ENCODE measurements at places on chromosomes 4 and X. TPM values are rescaled to one million over a fixed set of nuclear protein-coding genes. Genes with fewer than 3 reads are reported as not detected.
A peak's percentile ranks its signal among the peaks of the same experiment; 100 is the strongest.

- no peaks in the 10 kb centered on the region for H3K36me3 ChIP-seq
- no peak overlapping the region for H3K27ac ChIP-seq
- no peak for DNase-seq
- H3K4me3 ChIP-seq, result no peak overlapping the region
- H3K27me3 ChIP-seq, result no peaks in the 10 kb centered on the region
Measured at GRCh38 chr4:130071746-130072145, 975.8 kb downstream of the C4orf33 start.

DNA sequence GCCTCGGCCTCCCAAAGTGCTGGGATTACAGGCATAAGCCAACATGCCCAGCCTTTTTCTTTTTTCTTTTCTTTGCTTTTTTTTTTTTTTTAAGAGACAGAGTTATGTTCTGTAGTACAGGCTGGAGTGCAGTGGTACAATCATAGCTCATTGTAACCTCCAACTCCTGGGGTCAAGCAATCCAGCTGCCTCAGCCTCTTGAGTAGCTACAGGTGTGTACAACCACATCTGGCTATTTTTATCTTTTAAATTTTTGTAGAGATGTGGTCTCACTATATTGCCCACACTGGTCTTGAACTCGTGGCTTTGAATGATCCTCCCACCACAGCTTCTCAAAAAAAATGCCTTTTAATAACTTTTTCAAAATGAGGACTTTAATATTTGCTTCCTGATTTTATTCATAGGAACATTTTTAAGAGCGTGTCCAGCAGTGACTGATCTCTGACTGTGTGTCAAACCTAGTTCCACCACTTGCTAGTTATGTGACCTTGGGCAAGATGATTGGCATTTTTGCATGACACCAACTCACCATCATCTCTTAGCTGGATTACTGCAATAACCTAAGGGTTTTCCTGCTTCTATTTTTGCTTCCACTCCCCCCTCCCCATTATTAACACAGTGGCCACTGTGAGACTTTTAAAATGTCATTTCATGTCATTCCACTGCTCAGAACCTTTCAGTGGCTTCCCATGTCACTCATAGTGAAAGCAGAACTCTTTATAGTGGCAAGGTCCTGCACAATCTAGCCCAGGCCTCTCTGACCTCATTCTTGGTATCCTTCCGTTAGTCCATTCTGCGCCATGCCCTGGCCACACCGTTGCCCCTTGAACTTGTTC, 4.5 kb upstream of the TNIP3 start:
- peak overlapping the region; percentile 40 for H3K27ac ChIP-seq
- no peak overlapping the region for H3K4me3 ChIP-seq
- no peak for DNase-seq
- no peaks in the 10 kb centered on the region for H3K27me3 ChIP-seq

DNA sequence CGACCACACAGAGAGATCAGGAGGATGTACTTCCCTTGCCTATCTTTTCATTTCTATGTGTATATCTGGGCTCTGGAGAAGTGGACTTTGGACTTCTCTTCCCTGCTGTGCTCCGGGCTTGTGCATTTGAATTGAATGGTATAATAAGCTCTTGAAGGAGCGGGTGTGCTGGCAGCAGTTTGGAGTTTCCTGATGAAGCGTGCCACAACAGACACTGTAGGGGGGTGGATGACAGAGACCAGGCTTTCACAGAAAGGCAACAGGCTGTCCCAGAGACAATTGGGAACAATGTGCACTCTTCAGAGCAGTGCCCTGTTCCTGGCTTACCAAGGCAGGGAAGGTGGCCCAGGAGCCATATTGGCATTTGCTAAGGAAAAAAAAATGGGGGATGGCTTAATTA, 170.1 kb downstream of the FRMPD4 start:
- no peaks in the 10 kb centered on the region for H3K36me3 ChIP-seq
- H3K4me1 ChIP-seq, result no peaks in the 10 kb centered on the region
- H3K27ac ChIP-seq, result no peak overlapping the region

DNA sequence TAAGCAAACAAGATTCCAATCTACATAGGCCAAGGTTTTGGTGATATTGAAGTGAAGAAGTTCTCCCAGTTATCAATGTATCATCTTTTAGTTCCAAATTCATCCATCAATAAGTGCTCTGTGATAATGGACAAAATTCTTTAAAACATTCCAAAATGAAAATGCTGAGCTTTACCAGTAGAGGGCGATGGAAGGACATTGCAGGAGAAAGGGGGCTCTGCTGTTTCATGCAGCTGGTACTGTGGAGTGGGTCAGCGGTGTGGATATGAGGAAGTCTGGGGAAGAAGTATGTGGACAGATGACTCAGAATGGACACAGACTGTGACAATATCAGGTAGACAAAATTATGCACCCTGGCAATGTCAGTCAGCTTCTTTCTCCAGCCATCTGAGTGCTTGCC, 46.6 kb upstream of the HS6ST2 start:
- H3K4me1 ChIP-seq, result no peaks in the 10 kb centered on the region
- H3K27ac ChIP-seq, result peak overlapping the region; percentile 56
- no peaks in the 10 kb centered on the region for H3K27me3 ChIP-seq
- no peak for DNase-seq
- no peak overlapping the region for H3K4me3 ChIP-seq
- no peaks in the 10 kb centered on the region for H3K36me3 ChIP-seq

DNA sequence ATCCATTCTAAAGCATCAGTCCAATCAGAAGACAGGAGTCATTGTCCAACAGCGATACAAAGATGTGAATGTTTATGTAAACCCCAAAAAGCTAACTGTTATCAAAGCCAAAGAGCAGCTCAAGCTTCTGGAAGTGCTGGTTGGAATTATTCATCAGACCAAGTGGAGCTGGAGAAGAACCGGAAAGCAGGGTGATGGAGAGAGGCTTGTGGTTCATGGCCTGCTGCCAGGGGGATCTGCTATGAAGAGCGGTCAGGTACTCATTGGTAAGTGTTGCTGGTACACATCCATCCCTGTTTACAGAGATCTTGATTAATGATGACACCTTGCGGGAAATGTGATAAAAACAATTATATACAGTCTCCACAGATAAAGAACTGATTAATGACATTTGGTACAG, 11.0 kb downstream of the INTU start:
- no peaks in the 10 kb centered on the region for H3K36me3 ChIP-seq
- no peak for DNase-seq
- H3K27me3 ChIP-seq, result peaks cover 15% of the 10 kb centered on the region
- H3K4me3 ChIP-seq, result no peak overlapping the region

DNA sequence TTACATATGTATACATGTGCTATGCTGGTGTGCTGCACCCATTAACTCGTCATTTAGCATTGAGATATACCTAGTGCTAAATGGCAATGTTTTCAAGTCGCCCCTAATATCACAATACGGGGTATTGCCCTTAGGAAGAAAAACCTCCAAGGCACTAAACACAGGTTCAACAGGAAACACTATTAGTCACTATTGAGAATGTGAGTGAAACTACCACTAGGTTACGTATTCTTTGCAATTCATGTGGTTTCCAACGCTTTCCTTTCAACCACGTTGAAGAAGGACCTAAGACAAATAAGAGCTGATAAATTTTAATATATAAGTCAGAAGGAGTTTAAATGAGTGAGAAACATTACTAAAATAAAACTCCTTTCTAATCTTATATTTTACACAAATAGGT, 134.7 kb upstream of the SPANXN4 start:
- no peak overlapping the region for H3K4me3 ChIP-seq
- no peaks in the 10 kb centered on the region for H3K4me1 ChIP-seq
- H3K27ac ChIP-seq, result no peak overlapping the region
- H3K27me3 ChIP-seq, result no peaks in the 10 kb centered on the region
- H3K36me3 ChIP-seq, result no peaks in the 10 kb centered on the region

DNA sequence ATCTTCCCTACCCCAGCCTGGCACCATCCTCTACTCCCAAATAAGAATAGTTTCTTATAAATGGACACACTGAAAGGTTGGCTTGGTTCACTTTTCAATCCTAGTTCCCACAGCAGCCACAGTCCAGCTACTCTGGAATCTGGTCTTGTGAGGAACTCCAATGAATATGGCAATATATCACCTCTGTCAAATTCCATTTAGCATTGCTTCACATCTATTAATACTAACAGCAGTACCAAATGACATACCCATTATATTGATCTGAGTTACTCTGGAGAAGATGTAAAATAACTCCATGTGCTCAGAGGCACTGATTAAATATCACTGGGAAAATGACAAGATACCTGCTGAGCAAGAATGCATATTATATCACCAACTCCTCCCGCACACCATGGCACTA, 8.6 kb downstream of the OPHN1 start:
- no peaks in the 10 kb centered on the region for H3K36me3 ChIP-seq
- H3K27me3 ChIP-seq, result peaks cover 4% of the 10 kb centered on the region
- H3K4me1 ChIP-seq, result no peaks in the 10 kb centered on the region
- H3K4me3 ChIP-seq, result no peak overlapping the region

- no peak for DNase-seq
- no peak overlapping the region for H3K4me3 ChIP-seq
- H3K27ac ChIP-seq, result no peak overlapping the region
- no peaks in the 10 kb centered on the region for H3K27me3 ChIP-seq
Measured at GRCh38 chr4:142474398-142475087, 371.6 kb downstream of the INPP4B start.

GRCh38 chrX:15391850-15392249, 7.6 kb upstream of the VEGFD start:
- no peaks in the 10 kb centered on the region for H3K36me3 ChIP-seq
- no peak overlapping the region for H3K27ac ChIP-seq
- no peaks in the 10 kb centered on the region for H3K4me1 ChIP-seq
- DNase-seq, result no peak

- no peaks in the 10 kb centered on the region for H3K36me3 ChIP-seq
- DNase-seq, result no peak
- no peaks in the 10 kb centered on the region for H3K27me3 ChIP-seq
- no peak overlapping the region for H3K4me3 ChIP-seq
- H3K4me1 ChIP-seq, result no peaks in the 10 kb centered on the region
Measured at GRCh38 chr4:119729835-119730670, 101.4 kb upstream of the PDE5A start.

DNA sequence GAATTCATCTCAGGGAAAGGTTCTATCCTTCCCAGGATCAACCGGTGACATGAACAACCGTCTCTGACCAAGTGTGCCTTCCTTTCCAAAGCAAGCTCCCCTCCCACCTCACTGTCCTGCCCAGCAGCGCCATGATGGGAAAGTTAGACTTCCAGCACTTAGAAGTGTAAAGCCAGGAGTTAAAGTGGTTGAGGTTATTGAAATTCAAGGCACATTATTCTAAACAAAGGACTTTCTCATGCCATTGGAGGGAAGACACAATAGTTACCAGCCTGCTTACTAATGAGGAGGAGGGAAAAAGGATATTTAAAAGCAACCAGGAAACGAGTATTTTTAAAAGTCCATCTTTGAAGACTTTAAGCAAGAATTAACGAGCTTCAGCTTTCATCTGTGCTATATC, 96.8 kb downstream of the NSUN7 start:
- peaks cover 40% of the 10 kb centered on the region for H3K27me3 ChIP-seq
- no peaks in the 10 kb centered on the region for H3K4me1 ChIP-seq
- H3K27ac ChIP-seq, result no peak overlapping the region
- H3K4me3 ChIP-seq, result no peak overlapping the region
- no peak for DNase-seq

- peaks cover 5% of the 10 kb centered on the region for H3K4me1 ChIP-seq
- no peaks in the 10 kb centered on the region for H3K36me3 ChIP-seq
- H3K27ac ChIP-seq, result no peak overlapping the region
- no peak for DNase-seq
- no peak overlapping the region for H3K4me3 ChIP-seq
Measured at GRCh38 chrX:150766351-150767044, 73.3 kb downstream of the MTMR1 start.

DNA sequence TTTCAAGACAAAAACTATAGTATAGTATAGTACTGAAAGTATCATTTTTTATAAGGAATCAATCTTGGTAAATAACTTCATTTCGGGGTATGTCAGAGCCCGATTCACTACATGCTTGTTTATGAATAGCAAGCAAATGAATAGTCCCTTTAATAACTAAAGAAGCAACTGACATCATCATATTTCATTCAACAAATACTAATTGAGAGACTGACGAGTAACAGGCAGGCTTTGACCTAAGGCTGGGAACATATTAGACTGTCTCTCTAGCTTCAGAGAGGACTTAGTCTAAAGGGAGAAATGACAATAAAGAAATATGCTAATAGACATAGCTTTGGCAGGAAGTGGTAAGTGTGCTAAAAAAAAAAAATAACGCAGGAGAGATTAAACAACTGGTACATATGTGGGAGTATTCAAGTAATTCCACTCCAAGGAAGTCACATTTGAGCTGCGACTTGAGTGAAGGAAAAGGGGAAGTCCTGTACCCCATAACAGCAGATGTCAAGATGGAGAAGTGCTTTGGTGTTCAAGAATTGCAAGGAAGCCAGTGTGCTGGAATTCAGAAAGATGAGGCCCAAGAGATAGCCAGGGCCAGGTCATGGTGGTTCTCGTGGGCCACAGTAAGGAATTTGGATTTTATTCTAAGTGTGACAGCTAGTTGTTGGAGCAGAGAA, 284.9 kb downstream of the FBXO8 start:
- H3K4me1 ChIP-seq, result no peaks in the 10 kb centered on the region
- no peaks in the 10 kb centered on the region for H3K36me3 ChIP-seq
- no peaks in the 10 kb centered on the region for H3K27me3 ChIP-seq
- no peak overlapping the region for H3K4me3 ChIP-seq

DNA sequence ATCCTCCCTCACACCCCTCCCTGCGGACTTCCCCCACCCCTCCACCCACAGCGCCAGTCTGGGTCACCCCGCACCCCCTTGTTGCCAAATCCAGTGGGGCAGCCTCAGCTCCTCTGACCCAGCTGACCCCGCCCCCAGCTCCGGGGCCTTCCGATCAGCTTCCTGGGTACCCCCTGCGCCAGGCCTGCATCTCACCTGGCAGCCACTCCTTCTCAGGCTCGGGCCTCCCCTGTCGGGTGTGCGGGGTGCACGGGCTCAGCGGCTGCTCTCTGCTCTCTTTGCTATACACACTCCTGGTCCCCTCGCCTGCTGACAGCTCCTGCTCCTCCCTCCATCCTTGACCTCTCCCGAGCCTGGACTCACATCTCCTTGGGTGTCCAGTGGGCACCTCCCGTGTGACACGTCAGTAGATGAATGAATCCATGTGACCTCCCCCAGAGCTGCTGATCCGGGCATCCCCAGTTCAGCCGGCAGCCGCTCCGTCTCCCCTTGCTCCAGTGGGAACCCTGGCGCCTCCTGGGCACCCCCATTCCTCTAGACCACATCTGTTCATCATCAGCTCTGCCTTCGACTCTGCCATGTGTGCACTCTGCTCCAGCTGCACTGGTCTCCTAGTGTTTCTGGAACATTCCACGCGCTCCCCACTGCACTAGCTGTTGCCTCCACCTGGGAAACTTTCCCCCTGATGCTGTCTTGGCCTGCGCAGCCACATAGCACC, 9.9 kb downstream of the CFAP99 start:
- H3K4me3 ChIP-seq, result no peak overlapping the region
- no peaks in the 10 kb centered on the region for H3K27me3 ChIP-seq
- no peaks in the 10 kb centered on the region for H3K4me1 ChIP-seq
- no peak for DNase-seq
- H3K27ac ChIP-seq, result no peak overlapping the region
- no peaks in the 10 kb centered on the region for H3K36me3 ChIP-seq

- no peak overlapping the region for H3K27ac ChIP-seq
- H3K4me3 ChIP-seq, result no peak overlapping the region
- no peaks in the 10 kb centered on the region for H3K36me3 ChIP-seq
- peaks cover 37% of the 10 kb centered on the region for H3K27me3 ChIP-seq
Measured at GRCh38 chr4:154421618-154422017, 70.0 kb downstream of the DCHS2 start.

The C4orf51 gene
- not detected for total RNA-seq

The TEX11 gene
- total RNA-seq, result not detected
